Airway epithelial cell (primary cell): ENCODE measurements at places on chromosomes 11 and 22. TPM values are rescaled to one million over a fixed set of nuclear protein-coding genes. Genes with fewer than 3 reads are reported as not detected.

SCUBE2 gene
- total RNA-seq, result not detected in 2 replicates

TNNT3 gene
- 0.71 and 0.98 TPM in 2 replicates for total RNA-seq

EMID1 gene
- 0.14 and 0.51 TPM in 2 replicates for total RNA-seq

MOGAT2 gene
- total RNA-seq, result not detected in 2 replicates

LRRN4CL gene
- total RNA-seq, result 0.09 and 0.28 TPM in 2 replicates

SHANK3 gene
- 1.8 and 3.1 TPM in 2 replicates for total RNA-seq

GPR137 gene
- 13.3 and 16.0 TPM in 2 replicates for total RNA-seq

FGF3 gene
- not detected in 2 replicates for total RNA-seq

ART1 gene
- not detected in 2 replicates for total RNA-seq

ISX gene
- not detected in 2 replicates for total RNA-seq

LDHAL6A gene
- not detected in 2 replicates for total RNA-seq

VPREB1 gene
- total RNA-seq, result not detected in 2 replicates

OR8A1 gene
- not detected in 2 replicates for total RNA-seq

NECTIN1 gene
- total RNA-seq, result 112 and 157 TPM in 2 replicates

ROM1 gene
- 1.7 and 3.5 TPM in 2 replicates for total RNA-seq
